SJSA1 (cell line): ENCODE measurements at places on chromosomes 1 and 21. TPM values are rescaled to one million over a fixed set of nuclear protein-coding genes. Genes with fewer than 3 reads are reported as not detected.

- DNase-seq = no peak
Measured at GRCh38 chr21:36889401-36889800, 77.1 kb downstream of the HLCS start.

GRCh38 chr1:212485913-212486618, 53.3 kb downstream of the NENF start:
- peak; percentile 86 for DNase-seq

DNA sequence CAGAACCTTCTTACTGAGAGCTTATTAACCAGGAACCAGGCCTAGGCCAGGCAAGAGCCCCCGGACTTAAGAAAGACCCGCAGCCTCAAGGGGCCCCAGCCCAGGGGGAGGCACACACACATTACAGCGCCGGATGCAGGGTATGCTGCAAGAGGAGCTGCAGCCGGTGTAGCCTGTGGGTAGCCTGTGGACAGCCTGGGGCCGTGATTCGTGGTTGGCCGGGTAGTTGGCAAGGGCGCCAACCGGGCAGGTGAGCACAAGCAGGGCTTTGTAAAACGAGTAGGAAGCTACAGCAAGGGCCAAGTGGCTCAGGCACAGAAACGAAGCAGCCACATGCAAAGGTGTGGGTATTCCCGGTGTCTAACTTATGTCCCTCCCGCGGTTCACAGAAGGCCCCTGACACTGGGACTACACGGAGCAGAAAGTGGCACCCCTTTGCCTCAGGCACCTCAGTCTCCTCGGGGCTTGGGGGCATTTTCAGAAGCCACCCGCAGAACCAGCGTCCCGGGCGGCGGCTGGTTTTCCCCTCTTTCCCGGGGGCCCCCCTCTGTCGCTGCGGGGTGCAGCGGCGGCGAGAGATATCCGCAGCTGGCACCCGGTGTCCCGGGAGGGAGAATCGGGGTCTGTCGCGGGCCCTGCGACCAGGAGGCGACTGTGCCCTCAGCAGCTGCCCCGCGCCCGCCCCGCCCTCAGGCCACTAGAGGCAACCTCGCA, 40.8 kb downstream of the KIAA1614 start:
- DNase-seq = no peak

DNA sequence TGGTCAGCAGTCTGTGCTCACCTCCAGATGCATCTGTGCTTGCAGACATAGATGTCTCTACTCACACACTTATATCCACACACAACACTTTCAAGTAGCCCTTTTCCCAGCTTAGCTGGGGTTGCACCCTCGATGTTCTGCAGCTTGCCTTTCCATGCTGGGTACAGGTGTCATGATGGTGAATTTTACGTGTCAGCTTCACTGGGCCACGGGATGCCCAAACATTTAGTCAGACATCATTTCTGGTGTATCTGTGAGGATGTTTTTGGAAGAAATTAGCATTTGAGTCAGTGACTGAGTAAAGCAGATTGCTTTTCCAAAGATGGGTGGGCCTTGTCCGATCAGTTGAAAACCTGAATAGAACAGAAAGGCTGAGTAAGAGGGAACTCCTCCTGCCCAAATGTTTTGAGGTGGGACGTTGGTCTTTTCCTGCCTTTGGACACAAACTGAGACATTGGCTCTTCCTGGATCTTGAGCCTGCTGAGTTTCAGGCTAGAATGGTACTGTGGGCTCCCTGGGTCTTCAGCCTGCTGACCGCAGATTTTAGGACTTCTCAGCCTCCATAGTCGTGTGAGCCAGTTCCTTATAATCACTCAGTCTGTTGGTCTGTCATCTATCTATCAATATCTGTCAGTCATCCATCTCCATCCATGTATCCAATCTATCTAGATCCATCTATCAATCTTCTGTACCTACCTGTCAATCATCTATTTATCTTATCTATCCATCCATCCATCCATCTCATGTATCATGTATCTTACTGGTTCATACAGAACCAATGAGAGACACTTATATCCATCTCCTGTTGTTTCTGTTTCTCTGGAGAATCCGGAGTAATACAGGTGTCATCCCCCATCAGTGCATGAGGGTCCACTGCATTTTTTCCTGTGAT, 12.7 kb upstream of the OBSCN start:
- DNase-seq = peak; percentile 11

DNA sequence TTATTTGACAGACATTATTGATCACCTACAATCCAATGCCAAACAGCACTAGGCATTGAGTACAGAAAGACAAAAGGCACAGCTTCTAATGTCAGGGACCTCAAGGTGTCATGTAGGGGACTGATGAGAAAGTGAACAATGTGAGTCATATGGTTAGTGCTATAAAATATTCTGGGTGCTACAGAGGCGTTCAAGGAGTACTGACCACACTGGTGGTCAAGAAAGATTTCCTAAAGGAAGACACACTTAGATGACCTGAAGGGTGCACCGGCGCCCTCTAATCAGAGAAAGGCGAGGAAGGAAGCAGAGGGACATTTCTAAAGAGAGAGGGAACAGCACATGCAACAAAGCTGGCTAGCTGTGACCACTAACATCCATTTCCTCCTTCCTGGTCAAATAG, 64.9 kb upstream of the F3 start:
- no peak for DNase-seq

DNA sequence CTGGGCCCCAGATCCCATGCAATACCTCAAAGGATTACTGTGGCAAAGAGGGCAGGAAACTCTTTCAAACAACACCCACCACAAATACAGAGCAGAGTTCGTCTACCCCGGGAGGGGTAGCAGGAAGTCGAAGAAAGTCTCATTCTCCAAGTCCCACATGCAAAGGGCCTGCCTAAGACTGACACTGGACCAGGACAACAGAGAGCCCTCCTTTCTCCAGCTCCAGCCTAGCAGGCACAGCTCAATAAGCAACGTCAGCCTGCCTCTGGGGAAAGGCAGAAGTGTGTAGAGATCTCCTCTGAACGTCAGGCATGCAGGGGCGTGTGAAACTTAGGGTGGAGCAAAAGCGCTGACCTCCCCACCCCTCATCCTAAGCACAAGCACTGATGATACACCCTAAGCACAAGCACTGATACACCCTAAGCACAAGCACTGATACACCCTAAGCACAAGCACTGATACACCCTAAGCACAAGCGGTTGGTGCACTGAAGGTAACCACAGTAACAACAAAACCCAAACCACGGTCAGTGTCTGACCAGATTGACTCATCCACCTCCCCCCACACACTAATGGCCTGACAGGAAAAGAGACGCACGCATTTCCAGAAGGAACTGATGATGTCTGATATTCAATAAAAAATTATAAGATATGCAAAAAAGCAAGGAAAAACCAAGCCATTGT, 1.3 kb downstream of the KRTAP12-3 start:
- no peak for DNase-seq

DNA sequence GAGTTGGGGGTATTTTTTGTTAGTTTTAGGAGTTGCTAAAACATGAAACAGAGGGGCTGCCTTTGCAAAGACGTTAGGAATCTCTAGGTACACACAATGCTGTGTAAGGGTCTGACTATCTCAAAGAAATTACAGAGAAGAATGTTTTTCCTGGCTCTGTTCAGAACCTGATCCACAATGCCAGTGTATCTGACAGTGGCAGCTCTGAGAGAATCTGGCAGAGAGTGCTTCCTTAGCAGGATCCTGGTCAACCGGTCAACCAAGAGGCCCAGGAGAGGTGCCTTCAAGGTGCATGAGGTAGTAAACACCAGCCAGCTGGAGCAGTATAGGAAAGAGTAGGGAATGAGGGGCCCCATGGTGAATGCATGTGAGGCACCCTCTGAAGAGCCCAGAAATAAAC, 40.9 kb upstream of the RGS1 start:
- no peak for DNase-seq

- DNase-seq = no peak
Measured at GRCh38 chr1:204980840-204981405, 62.1 kb upstream of the CNTN2 start.

DNA sequence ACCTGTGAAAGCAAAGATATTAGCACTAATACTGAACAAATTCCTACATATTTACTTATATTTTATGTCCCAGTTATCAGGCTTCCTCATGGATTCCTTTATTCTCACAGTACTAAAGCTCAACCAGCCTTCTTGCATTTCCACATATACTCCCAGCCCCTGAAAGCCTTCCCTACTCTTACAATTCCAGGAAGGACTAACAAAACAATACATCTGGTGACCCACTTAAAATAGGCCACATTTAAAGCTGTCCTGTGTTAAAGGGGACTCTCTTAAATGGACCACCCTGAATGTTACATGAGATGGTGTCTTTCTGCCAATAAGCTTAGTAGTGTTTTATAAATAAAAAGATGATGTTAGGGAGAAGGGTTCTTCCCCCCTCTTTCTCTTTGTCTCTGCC, 54.4 kb downstream of the NTMT2 start:
- DNase-seq = no peak

DNA sequence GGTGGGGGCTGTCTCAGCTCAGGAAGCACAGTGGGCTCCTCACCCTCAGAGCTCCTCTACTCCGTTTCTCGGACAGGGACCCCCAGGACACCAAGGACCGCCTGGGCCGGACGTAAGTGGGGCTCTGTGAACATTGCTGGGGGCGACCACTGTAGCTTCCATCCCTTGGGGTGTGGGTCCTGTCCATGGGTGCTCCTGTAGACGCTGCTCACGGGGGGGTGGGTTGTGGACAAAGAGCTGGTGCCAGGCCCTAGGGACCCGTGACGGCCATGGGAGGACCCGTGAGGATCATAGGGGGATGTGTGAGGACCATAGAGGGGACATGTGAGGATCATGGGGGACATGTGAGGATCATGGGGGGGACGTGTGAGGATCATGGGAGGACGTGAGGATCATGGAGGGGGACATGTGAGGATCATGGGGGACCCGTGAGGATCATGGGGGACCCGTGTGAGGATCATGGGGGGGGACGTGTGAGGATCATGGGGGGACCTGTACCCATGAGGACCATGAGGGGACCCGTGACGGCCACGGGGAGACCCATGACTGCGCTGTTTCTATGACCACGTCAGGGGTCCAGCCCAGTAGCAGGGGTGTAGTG, 18.1 kb downstream of the COL6A1 start:
- DNase-seq = no peak

DNA sequence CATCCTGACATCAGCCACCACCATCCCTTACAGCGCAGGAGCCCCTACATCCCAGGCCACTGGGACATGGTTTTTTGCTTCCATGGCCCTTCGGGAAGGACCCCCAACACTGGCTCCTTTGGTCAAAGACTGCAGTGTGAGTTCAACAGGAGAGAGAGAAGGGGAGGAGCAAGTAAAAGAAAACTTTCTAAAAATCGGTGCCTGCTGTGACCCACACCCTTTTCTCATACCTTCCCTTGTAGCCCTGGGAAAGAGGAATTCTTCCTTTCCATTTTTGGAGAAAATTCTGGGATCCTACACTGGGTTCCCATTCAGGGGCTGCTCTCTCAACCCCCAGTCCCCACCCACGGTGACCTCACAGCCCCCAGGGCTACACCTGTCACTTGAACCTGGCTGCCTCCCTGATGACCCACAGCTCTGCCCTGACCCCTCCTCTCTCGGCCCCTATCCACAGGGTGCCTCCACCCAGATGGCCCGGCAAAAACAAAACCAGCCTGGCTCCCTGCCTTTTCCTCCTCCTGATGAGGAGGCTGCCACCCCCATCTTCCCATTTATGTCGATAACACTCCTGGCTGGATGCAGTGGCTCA, 7.6 kb downstream of the PADI4 start:
- no peak for DNase-seq

DNA sequence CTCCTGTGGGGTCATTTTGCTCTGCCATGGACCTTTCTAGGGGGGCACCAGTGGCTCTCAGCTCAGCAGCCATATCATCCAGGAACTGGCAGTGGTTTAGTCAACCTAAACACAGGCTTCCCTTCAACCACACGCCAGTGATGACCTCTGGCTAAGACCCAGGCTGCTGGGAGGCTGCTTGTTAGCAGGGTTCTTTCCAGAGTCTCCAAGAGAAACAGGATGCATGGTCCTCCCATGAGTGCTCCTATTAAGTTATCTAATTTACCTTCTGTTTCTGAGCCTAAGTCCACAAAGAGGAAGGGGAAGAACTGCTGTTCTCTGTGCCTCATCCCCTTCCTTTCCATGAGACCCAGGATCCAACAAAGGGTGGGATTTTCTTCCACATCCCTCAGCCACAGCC, 137.3 kb upstream of the PLXNA2 start:
- no peak for DNase-seq

- DNase-seq = no peak
Measured at GRCh38 chr1:109556563-109556962, 8.1 kb downstream of the GNAI3 start.

DNA sequence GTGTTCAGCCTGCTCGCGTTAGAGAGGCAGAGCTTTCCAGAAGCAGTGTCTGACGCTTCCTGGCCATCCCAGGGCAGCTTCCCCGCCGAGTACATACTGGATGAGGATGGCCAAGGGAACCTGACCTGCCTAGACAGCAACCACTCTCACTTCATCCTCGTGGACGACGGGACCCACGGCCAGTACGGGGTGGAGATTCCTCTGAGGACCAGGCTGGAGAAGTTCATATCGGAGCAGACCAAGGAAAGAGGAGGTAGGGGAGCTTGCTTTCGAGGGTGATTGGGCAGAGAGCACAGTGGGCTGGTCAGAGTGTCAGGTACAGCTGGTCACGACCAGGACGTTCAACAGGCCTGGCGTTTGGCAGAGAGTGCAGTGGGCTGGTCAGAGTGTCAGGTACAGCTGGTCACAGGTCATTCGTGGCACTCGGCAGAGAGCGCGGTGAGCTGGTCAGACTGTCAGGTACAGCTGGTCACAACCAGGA, 22.4 kb downstream of the TRPM2 start:
- peak; percentile 41 for DNase-seq

- no peak for DNase-seq
Measured at GRCh38 chr1:17109892-17110554, 9.2 kb downstream of the PADI2 start.

DNA sequence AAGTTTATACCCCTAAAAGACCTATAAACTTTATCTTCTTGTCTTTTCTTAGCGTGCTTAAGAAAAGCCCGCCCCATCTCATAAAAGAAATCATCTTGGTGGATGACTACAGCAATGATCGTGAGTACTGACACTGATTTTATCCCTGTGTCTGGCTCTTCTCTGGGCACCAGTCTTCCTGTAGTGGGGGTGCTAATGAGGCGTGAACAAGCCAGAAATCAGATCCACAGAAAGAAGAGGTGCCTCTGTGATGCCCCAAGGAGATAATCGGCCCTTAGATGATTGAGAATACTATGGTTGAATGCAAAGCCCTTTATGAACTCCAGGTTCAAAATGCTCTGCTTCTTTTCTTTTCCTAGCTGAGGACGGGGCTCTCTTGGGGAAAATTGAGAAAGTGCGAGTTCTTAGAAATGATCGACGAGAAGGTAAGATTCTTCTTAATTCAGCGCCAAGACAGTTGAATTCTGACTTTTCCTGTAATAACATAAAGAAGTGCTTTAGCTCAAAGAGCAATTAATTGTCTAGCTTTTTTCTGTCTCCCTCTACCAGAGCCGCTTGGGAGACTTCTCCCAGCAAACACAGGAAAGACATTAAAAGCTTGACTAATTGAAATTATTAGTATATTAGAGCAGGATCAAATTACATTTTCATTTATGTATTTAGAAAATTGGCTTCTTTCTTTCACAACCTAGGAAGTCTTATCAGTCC, 169.4 kb downstream of the GALNT2 start:
- no peak for DNase-seq

NT5C1A gene
- not detected in 2 replicates for total RNA-seq

OR14K1 gene
- total RNA-seq = not detected in 2 replicates

TTC24 gene
- total RNA-seq = not detected in 2 replicates

WNT4 gene
- total RNA-seq = not detected in 2 replicates

CD84 gene
- total RNA-seq = not detected in 2 replicates

NBPF6 gene
- total RNA-seq = not detected in 2 replicates

UMODL1 gene
- total RNA-seq = 0.22 TPM in 1 of 2 replicates, not detected in the other

SPAG17 gene
- total RNA-seq = 0.09 TPM in 1 of 2 replicates, not detected in the other

SYT14 gene
- 1.00 and 1.3 TPM in 2 replicates for total RNA-seq
